Activated CD4-positive, alpha-beta T cell treated with anti-CD3 and anti-CD28 coated beads, Interleukin-2, amount 50 U/mL, for 16 hours (primary cell): ENCODE measurements at places on chromosomes 1 and 21.

DNA sequence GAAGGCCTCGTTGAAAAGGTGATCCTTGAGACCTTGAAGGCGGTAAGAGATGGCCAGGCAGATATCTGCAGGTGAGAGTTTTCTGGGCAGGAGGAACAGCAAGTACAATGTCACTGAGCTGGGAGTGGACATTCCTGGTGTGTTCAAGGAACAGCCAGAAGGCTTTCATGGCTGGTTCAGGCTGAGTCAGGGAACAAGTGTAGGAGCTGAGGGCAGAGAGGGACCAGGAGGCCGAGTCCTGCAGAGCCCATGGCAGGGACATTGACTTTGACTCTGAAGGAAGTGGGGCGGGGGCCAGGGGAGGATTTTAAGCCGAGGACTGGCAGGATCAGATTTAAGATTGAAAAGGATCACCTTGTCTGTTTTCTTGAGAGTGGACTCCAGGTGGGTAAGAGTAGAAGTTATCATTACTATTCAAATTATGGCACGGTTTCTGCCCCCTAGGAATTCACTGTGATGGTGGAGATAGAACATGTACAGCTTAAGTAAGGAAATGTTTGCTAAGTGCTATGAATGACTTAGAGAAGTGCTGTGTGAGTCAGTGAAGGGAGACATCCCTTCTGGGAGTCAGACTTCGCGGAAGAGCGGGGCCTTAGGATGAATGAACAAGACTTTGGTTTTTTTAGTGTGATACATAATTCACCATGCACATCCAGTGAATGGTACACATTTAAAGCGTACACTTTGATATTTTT, 202.3 kb downstream of the KIF26B start:
- no peak for DNase-seq

DNA sequence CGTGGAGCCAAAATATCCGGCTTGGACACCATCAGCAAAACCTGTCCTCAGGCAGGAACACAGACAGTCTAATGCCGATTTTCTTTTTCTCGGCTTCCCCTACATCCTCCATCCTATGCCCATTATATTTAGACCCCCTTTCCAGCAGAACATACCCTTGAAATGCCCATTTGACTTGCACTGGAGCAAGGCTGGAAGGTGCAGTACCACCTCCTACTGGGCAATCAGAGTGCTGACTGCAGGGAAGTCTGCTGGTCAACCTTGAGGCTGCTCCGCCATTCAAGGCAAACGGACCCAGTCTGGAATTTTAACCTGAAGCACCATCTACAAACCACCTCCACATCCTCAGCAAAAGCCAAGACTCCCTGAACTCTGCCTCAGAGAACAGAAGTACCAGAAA, 79.5 kb downstream of the TIAM1 start:
- DNase-seq = no peak

DNA sequence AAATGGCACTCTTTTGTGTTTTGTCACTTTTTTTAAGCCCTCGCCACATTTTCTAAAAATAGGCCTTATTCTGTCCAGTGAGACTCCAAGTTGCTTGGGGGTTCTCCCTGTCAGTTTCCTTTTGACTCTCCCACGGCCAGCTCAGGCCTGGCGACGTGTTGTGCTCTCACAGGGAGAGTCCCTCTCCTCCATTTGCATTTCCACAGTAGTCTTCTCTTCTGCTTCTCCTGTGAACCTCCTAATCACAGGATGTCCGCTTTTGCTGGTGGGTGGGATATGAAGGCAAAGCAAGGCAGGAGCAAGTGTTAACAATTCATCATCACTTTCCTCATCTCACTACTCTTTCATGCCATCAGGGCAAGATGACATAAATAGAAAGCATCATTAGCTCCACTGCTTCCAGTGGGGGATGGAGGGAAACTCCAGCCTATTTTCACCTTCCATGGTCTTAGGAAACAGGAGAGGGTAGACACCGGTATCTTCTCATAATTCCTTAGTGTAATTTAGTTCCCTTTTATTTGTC, 99.8 kb downstream of the INTS7 start:
- DNase-seq = peak; percentile 88

DNA sequence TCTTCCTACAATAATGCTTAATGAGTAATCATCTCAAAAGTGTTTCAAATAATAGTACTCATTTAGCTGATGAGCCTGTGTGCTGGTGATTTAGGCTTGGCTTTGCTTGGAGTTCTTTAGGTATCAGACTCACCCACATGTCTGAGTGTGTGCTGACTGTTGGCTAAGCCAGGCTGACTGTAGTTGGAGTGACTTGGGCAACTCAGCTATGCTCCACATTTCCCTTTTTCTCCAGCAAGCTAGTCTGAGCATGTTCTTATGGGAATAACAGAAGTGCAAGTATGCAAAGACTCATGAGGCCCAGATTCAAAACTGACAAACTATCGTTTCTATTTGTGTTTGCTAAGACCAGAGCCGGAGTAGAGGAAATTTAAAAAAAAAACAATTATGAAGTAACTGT, 99.0 kb upstream of the ADGRL4 start:
- no peak for DNase-seq

- no peak for DNase-seq
Observed at GRCh38 chr1:147741065-147741464, 19.3 kb downstream of the GJA5 start.

GRCh38 chr1:33010932-33011731, 25.6 kb downstream of the AK2 start:
- no peak for DNase-seq

GRCh38 chr1:22105611-22106207, 37.2 kb downstream of the WNT4 start:
- DNase-seq = peak; percentile 56

DNA sequence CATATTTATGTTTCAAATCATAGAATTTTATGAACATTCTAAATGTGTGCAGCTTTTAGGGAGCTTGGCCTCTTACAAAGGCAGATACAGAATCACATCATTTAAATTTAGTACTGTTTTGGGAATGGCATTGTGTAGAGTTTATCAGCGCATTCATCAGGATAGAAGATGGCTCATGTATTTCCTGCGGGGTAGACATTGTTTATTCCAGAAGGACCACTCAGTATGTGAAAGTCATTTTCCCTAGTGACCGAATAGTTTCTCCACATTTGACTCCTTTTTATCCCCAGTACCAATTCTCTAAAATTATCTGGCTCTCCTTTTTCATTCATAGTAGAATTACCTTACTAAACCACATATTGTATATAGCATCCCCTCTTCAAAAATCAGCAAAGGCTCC, 981.9 kb upstream of the ADGRL4 start:
- no peak for DNase-seq

GRCh38 chr1:54965624-54966340, 14.6 kb upstream of the TMEM61 start:
- peak; percentile 36 for DNase-seq

- no peak for DNase-seq
Observed at GRCh38 chr1:50426702-50427085, 3.5 kb upstream of the DMRTA2 start.

GRCh38 chr1:202576816-202577215, 133.4 kb downstream of the SYT2 start:
- no peak for DNase-seq

DNA sequence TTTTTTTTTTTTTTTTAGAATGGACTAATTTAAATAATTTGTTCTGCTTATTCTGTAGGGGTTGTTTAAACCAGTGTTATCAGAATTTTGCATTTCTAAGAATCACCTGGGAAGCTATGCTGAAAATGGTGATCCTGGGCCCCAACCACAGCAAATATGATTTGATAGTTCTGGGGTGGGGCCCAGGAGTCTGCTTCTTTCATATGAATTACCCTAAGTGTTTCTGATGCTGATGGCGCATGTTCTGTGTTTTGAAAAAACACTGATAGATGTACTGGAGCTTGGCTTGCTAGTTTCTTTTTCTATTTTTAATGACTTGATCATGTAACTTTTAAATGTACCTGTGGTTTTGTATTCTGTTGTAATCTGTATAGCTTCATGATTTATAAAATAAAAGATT, 89.3 kb downstream of the CDC14A start:
- DNase-seq = peak; percentile 53

DNA sequence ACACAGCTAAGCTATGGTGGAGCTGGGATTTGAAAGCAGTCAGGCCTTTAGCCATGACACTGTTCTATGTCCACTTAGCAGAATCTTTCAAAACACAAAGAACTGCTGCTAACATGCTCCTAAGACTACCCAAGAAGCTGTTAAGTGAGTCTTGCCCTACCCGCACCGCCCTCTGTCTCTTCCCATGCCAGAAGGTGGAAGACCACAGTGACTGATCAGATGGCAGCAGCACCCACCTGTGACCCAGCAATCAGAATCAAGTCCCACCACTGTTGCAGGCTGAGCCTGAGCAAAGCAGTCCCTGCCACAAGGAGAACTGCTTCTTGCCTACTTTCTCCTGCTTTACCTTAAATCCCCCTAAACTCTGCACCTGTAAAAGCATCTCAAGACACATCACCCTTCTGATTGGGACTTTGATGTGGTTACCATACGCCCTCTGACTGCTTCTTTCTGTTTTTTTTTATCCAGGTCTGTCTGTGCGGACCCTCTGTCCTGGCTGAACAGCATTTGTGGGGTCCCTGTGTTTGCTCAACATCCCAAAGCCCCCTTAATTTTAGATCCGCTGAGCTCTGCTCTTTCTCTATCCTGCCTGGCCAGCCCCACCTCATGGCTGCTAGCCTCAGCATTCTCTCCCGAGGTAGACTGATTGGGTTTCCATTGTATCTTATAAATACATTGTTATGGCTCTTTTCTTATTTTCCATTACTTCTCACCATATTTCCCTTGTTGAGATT, 16.0 kb downstream of the IRF2BP2 start:
- no peak for DNase-seq

DNA sequence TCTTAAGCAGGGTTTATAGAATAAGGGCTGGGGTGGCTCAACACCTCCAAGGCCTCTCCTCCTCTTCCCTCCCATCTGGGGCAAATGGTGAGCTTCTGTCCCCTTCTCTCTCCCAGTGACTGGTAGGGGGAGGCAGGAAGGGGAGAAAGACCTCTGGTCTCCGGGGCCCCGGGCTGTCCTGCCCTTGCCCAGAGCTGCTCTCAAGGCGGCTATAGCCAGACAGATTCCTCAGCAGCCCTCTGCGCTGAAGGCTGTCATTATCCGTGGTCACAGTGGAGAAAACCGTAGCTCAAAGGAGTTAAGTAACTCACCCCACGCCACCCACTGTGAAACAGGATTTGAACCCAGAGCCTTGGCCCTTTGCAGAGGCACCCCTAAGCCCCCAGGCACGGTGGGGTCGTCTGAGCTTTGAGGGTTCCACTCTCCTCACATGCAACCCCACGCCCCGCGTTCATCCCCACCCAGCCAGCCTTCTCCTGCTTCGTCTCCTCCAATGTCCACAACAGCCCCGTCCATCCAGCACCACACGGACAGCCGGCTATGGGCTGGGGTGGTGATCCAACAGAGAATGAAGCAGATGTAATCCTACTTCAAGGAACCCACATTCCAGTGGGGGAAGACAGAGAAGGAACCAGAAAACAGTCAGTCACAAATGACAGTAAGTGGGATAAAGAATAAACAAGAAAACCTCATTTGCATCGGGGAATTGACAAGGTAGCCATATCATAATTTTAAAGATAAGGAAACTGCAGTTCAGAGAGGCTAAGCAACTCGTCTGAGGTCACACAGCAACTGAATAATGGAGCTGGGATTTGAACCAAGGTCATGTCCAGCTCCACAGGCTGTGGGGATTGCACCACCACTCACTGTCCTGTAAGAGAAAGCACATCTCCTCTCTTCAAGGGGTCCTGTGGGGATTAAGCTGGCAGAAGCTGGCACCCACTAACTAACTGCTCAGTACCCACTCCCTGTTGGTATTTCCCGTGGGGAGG, 31.8 kb downstream of the DHRS3 start:
- DNase-seq = no peak

DNA sequence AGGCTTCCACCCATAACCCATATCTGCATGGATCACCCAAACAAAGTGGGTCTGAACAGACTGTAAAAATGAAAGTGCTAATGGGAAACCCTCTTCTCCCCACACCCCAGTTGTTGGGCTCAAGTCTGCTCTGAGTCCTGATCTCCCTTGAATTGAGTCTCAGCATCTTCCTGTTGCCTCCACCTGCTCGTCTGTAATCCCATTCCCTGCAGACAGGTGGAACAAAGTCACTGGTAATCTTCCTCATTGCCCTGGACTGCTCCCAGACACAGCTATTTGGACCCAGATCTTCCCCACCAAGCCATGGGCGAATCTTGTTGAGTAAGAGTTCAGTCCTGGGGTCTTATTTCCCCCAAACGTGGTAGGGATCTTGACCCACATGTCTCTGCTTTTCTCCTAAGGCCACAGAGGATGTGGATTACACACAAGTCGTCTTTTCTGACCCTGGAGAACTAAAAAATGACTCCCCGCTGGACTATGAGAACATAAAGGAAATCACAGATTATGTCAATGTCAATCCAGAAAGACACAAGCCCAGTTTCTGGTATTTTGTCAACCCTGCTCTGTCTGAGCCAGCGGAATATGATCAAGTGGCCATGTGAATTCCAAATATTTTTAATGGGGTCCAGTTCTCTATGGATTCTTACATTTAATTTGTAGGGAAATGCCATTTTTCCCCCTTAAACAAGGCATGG, 15.7 kb downstream of the AVPR1B start:
- DNase-seq = no peak

DNA sequence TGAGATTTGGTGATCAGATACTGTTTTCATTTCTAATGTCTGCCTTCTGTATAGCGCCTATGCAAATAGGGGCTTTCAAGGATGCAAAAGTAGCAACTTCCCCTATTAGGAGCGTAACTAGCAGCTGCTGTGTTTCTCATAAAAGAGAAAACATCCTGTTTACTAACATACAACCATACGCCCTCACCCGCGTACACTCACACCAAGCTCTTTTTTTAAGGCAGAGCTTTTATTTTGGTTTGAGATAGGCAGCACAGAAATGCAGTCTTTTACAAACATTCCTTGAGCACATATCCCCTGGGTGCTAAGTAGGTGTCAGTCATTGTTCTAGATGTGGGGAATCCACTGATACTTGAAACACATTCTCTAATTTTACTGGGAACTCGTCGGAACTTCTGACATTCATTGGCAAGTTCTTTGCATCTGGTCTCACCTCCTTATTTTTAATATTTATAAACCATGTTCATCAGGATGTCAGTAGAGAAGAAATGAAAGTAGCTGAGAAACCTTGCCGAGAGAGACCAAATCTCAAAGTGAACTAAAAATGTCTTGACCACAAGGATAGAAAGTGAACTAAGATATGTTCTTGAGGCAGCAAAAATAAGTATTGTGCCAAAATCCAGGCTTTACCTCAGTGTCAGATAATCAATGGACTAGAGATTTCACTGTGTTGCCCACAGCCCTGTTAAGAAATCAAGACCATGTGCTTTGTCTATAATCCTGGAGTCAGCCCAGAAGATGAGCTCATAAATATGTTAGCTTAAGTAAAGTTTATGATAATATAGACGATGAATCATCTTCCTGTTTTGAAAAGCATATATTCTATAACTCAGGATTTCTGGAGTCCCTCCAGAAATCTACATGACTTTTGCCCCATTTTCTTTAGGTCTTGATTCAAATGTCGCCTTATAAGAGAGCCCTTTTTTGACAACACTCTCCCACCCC, 350.9 kb downstream of the ST6GALNAC3 start:
- DNase-seq = no peak
